ENCODE measurements at places on chromosomes 12 and 14.

- no peak for DNase-seq
Measured at GRCh38 chr14:67237591-67237990, 3.6 kb upstream of the PALS1 start.

DNA sequence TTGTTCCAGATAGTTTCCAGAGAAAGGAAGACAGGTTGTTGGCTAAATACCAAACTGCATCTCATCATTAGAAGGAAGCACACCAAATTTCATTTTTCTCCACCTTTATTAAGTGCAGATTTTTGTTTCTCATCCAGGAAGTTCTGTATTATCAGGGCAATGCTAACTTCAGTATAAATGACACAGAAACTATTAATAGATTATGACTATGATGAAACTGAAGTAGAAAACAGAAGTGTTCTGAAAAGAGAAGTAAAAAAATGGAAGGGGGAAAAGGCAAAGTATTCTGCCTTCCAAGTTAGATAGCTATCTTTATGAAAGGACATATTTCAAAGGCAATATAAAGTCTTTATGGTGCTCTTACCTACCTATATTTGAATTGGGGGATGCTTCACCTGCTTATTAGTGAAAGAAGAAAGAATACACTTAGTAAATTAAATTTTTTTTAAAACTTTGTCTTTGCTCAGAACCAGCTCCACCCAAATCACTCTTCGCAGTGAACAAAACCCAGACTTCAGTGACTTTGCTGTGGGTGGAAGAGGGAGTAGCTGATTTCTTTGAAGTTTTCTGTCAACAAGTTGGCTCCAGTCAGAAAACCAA lies 223.9 kb downstream of the PTPRO start:
- no peak for DNase-seq

DNA sequence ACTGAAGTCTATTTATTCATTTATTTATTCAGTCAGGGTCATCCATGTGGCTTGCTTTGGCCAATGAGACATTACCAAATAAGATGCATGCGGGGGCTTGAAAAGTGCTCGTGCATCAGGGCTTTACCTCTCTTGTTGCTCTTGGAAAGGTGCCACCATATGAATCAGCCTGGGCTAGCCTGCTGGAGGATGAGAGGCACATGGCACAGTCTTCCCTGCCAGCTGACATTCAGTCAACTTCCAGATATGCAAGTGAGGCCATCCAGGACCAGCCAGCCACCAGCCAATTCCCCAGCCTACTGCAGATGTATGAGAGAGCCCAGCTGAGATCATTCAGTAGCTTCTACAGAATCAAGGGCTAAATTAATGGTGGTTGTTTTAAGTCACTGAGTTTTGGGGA lies 105.2 kb upstream of the RPH3A start:
- DNase-seq: no peak

- peak; percentile 85 for DNase-seq
Measured at GRCh38 chr12:19694627-19695026, 255.3 kb downstream of the AEBP2 start.

- peak; percentile 14 for DNase-seq
Measured at GRCh38 chr14:22039938-22040780, 366.5 kb upstream of the OR4E1 start.

- DNase-seq: no peak
Measured at GRCh38 chr12:99978152-99978551, 6.6 kb downstream of the ANKS1B start.

DNA sequence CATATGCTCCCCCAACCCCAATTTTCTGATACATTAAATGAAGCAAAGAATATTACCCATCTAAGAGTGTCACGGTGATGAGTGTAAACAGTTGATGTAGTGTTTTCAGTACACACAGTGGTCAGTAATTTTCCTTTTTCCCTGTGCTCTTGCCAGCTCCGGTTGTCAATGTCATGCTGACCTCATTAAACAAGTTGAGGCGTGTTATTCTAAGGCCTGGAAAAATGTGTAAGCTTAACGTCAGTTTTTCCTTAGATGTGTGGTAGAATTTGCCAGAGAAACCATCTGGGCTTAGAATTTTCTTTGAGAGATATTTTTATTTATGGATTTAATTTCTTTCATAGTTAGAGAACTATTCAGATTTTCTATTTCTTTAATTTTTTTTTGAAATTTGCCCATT lies 11.7 kb upstream of the SERPINA6 start:
- DNase-seq: no peak

DNA sequence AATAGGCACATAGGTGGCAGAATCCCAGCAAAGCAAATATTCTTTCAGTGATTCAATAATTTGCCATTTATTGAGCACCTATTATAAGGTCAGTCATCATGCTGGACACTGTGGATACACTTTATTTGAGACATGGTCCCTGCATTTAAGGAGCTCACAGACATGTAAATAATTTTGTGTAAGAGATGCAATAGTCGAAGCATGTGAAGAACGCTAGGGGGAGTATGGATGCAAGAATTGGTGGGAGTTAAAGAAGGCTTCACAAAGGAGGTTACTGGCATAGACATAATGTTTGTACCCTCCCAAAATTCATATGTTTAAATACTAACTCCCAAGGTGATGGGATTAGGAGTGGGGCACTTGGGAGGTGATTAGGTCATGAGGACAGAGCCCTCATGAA lies 260.6 kb upstream of the GARIN6 start:
- no peak for DNase-seq

GRCh38 chr12:5344131-5344530 lies 87.8 kb upstream of the NTF3 start:
- DNase-seq: no peak

- no peak for DNase-seq
Measured at GRCh38 chr12:56311003-56311402, 4.8 kb downstream of the CNPY2 start.

DNA sequence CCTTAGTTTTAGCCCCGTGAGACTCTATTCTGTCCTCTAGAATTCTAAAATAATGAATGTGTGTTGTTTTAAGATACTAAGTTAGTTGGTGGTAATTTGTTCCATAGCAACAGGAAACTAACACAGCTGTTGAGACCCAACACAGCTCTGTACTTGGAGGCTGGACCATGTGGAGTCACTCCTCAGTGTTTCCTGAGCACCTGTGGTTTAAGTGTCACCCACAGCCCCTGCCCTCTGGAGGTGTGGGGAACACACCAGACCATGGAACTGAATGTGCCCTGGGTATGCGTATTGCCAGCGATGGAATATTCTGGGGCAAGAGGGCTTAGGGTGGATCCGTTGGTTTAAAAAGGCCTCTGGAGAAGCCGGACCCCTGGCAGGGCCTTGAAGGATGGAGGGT lies 16.6 kb upstream of the GPR68 start:
- no peak for DNase-seq

DNA sequence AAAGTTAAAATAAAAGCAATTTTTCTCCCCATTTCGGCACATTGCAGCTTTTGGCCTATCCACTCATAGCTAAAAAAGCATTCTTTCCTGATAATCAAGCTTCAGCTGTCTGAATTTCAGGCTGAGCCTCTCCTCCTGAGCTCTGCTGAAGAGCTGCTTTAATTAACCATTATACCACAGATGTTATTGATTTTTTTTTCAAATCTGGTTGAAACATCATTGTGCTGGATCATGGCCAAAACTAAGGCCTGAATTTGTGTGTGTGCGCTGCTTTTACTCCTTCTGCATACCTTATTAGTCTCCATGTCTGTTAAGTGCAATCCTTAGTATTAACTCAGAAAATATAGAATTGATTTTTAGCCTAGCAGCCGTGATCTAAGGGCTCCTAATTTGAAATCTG lies 52.3 kb downstream of the MBIP start:
- DNase-seq: no peak

DNA sequence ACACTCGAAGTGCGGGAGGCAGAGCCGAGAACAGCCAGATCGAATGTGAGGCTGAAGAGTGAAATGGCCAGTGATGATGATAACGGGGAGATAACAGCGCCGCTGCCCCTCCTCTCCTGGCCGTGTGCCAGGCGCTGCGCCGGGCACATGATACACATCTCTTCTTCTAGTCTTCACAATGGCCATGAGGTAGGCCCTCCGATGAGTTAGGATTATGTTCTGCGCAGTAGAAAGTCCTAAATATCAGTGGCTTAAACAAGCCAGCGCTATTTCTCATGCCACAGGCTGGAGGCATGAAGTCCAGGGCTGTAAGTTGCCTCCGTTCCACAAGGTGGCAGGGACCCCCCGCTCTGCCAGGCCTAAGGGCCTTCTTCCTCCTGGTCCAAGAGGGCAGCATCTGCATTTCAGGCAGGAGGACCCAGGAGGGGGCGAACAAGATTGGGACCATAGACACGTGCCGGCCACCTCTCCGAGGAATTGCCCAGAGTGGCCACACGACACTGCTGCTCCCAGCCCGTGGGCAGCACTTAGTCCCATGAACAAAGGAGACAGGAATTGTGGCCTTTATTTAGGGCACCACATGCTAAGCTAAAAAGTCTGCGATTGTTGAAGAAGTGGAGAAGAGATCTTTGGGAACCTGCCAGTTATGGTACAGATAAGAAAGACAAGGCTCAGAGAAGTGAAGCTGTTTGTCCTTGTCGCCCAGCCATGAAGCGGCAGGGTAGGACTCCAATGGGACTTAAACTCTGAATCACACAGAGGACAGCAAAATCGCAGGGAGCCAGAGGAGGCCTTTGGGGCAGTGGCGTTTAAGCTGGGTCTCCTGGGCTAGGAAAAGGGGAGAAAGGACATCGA lies 10.9 kb upstream of the HVCN1 start:
- no peak for DNase-seq

DNA sequence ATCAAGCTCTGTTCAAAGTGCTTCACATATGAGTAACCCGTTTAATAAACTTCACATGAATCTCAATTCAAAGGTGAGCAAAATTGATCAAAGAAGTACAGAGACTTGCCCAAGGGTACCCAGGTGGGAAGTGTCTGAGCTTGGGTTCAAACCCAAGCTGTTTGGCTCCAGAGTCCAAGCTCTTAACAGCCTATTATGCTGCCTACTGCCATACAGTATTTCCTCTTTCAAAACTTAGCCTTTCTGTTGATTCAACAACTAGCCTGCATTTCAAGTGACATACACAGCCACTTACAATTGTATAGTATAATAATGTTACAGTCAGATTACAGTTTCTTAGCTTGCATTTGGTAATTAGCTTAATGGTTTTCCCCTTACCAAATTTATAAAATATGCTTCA lies 29.7 kb downstream of the FRMD6 start:
- no peak for DNase-seq

DNA sequence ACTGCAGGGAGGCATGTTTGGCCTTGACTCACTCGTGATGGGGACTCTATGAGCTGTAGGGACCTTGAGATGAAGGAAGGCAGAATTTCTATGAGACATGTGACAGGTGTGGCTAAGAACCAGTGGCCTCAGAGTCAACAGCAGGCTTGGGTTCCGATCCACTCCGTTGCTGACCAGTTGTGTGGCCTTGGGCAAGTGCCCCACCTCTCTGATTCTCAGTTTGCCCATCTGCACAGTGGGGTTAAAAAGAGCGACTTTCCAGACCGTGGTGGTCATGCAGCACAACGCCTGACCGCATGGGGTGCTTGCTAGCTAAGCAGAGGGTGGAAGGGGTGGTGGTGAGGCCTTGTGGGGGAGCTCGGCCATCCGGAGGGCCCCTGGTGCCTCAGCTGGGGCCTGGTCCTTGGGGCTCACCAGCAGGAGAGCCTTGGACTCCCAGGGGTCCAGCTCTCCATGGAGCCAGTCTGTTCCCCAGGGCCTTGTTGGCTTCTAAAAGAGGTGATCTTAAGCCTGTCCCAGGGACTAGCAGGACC lies 18.5 kb downstream of the PAPLN start:
- no peak for DNase-seq

- no peak for DNase-seq
Measured at GRCh38 chr12:132367852-132368251, 38.5 kb upstream of the GALNT9 start.

GRCh38 chr12:49809381-49809905 lies 18.8 kb downstream of the NCKAP5L start:
- DNase-seq: no peak

DNA sequence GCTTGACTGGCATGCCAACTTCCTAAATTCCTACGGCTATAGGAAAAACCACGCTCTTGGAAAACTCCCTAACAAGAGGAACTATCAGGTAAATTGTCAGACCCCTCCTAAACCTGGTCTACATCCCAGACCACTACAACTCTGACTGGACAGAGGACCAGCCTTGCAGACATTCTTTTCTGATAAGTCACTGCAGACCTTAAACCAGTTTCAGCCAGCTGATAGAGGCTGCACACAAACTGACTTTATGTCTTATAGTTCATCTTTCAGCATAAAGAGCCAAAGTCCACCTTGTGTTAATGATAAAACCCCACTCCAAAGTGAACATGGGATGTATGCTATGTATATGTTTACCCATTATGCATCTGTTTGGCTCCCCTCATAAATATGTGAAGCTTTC lies 166.6 kb downstream of the KTN1 start:
- DNase-seq: peak; percentile 33

DNA sequence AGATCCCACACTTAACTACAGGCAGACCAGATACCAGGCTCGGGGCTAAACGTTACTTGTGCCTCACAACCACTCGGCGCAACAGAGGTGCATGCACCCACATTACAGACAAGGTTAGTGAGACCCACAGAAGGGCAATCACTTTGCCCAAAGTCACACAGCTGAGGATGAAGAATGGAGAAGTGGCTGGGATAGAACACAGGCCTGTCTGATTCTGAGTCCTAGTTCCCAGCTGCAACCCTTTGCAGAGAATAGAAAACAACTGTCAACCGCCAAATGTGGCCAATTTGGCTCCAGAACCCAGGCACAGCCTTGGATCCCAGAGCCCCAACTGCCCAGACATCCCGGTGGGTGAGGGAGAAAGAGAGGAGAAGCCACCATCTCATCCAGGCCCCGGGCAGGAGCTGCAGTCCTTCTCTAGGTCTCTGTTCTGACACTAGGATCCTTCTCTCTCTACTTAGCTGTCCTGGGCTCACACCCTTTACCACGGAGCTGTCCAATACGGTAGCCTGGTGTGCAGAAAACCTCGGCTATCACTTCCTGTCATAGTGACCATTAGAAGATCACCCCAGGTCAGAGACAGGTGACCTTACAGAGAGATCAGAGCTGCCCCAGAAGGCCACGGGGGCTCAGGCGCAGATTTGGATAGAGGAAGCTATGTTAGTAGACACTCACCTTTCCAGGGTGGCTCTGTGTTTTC lies 59.1 kb downstream of the FAM222A start:
- DNase-seq: no peak

DNA sequence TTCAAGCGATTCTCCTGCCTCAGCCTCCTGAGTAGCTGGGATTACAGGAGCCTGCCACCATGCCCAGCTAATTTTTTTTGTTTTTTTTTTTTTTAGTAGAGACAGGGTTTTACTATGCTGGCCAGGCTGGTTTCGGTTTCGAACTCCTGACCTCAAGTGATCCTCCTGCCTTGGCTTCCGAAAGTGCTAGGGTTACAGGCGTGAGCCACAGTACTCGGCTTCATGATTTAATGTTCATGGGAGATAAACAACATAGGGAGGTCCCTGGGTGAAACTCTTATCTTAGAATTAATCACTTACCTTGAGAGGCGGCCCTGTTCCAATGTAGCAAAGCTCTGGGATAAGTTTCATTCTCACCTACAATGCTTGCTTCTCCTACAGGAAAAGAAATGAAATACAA lies 48.3 kb downstream of the SEL1L start:
- DNase-seq: no peak
